ENCODE measurements at places on chromosomes 2 and 18.
A peak's percentile ranks its signal among the peaks of the same experiment; 100 is the strongest.

DNA sequence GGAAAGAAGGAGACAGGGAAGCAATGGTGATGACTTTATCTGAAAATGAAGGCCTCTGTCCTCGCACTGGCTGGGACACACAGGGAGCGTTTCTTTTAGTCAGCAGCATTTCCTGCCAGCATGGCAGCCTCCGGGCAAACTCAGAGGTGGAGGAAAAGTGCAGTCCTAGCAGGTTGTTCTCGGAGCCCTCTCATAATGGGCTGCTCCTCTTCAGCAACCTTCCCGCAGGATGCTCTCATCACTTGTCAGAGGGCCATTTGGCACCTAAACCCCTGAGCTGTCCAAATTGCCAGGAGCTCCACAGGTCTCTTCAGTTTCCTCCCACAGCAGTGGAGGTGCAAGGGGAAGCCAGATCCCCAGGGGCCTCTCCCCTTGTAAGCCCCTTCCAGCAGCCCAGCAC is 6.2 kb downstream of the STK39 start:
- DNase-seq = no peak

GRCh38 chr2:6921321-6921922 is 4.2 kb downstream of the RNF144A start:
- no peak for DNase-seq

GRCh38 chr2:106566050-106566449 is 78.9 kb downstream of the CD8B2 start:
- DNase-seq = no peak

DNA sequence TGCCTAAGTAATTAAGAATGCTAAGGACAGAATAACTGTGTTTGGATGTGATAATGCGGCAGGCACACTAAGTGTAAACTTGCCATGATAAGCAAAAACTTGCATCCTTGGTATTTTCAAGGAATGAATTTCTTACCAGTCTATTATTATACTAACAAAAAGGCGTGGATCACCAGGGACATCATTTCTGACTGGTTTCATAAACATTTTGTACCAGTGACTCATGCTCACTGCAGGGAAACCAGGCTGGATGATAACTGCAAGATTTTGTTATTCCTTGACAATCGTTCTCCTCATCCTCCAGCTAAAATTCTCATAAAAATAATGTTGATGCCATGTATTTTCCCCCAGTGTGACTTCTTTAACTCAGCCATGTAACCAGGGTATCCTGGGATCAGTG is 289.5 kb downstream of the CDCA7 start:
- no peak for DNase-seq

- DNase-seq = no peak
These were observed 93.9 kb upstream of the RPE start for GRCh38 chr2:209908511-209908910.

GRCh38 chr2:194343167-194343566 is 1313.9 kb upstream of the SLC39A10 start:
- DNase-seq = no peak

GRCh38 chr2:112157472-112157871 is 19.3 kb downstream of the FBLN7 start:
- DNase-seq = no peak

DNA sequence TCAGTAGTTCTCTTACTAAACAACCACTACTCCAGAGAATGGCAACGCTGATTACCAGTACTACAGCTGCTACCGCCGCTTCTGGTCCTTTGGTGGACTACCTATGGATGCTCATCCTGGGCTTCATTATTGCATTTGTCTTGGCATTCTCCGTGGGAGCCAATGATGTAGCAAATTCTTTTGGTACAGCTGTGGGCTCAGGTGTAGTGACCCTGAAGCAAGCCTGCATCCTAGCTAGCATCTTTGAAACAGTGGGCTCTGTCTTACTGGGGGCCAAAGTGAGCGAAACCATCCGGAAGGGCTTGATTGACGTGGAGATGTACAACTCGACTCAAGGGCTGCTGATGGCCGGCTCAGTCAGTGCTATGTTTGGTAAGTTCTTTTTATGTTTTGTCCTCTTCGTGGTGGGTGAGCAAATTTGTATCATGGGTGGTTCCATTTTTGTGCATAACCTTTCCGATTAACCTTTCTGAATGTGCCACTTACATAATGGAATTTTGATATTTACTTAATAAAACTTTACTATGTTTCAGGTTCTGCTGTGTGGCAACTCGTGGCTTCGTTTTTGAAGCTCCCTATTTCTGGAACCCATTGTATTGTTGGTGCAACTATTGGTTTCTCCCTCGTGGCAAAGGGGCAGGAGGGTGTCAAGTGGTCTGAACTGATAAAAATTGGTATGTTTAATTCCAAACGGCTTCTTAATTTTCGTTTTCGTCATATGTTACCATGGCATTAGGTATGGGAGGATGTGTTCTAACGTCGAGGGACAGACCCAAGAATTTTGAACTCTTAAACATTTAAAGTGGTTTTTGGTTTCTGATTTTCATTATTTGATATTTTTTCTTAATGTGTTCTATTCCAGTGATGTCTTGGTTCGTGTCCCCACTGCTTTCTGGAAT is 1.3 kb downstream of the SLC20A1 start:
- DNase-seq = peak; percentile 66

DNA sequence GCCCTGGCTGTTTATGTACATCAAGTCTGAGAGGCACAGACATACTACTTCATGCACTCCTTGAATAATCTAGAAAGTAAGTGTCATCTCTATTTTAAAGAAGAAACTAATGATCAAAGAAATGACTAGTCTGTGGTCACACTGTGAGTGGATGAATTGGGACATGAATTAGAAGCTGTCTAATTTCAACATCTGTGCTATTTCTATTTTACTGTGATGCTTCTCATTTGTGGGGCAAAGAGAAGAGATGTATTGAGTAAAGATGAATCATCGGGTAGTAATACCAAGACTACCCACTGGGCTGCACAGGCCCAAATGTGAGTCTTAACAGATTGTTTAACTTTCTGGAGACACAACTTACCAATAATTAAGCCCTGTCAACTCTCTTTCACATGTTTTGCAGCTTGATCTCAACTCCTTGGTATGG is 42.4 kb upstream of the MTIF2 start:
- DNase-seq = no peak

GRCh38 chr2:133726973-133727372 is 158.7 kb upstream of the NCKAP5 start:
- no peak for DNase-seq

DNA sequence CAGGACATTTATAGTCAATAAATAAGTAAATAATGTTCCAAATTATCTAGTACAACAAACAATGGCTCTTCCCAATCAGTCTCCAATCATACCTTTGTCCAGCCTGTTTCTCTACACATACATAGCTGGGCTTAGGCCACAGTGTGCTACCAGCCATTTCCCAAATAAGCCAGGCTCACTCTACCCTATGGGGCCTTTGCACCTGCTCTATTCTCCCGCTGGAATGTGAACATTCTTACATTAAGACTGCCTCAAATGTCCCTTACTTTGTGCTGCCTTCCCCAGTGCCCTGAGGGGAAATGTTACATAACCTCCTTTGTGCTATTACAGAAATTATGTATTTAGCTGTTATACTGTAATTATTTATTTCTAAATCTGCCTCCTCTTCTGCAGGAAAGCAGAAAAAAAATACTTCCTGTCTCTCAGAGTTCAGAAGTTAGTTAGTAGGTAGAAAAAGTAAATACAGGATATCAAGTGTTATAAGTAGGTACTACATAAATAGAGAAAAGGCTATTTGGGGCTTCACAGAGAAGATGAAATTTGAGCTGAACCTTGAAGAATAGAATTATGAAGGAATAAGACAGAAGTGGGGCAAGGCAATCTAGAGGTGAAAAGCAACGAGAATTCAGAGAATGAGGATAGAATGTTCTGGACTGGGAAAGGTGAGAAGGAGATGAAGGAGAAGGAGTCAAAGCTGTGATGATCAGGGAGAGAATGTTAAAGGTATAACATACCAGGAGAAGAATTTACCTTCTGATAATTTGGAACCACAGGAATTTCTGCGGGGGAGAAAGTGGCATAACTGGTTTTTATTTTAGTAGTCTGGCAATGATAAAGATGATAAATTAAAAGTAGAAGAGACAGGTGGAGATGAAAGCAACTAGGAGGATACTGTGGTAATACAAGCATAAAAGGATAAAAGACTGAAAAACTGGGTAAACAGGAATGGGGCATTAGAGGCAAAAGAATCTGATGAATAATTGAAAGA is 37.0 kb downstream of the ROCK1 start:
- DNase-seq = no peak

DNA sequence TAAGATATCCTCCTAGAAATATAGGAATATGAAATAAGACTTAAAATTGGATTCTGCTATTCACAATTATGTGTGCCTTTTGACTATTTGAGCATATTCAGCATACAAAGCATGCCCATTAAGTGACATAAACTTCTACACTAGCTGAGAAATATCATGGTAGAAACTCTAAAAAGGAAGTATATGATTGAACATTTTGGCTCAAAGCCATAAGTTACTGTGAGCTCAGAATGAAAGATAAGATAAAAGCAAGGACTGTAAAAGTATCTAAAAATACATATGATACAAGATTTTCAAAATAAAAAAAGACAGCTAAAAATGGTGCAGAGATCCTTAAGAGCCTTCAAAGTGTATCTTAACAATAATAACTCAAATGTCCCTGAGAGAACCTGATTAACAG is 340.5 kb upstream of the SLC39A10 start:
- DNase-seq = no peak

- DNase-seq = no peak
These were observed 75.9 kb downstream of the PTGR3 start for GRCh38 chr18:75132931-75133525.

DNA sequence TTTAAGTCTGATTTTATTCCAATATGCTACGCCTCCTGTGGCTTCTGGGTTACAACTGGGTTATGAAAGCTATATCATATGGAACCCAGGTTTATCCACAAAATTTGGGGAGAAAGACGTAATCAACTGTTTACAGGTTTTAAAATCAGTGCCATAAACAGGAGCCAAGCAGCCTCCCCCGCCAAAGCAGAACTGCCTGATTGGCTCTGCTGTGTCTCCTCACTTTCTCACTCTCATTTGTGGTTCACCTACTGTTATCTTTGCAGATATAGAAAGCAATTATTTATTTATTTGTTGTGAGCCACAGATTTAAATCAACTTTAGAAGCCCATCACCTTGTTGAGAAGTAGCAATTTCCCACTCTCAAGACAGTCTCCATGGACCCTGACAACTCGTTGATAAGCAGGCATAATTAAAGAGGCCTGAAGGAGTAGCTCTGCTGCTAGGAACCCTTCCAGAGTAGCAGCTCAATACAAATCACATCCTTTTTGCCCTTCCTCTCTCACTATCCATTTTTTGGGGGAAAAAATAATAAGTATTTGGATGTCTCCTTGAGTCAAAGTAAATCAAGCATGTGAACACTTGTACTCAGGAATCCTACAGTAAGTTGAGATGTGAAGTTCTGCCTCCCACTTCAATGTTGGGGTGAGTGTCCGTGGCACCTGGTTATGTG is 191.0 kb upstream of the CCDC150 start:
- DNase-seq = no peak

Measured in SW 1271 (cell line).